ENCODE measurements at places on chromosomes 2 and 18.

- DNase-seq = no peak
These were observed 254.8 kb downstream of the CYP26B1 start for GRCh38 chr2:71892896-71893295.

- DNase-seq = no peak
These were observed 977.3 kb upstream of the ACVR2A start for GRCh38 chr2:146867477-146867986.

GRCh38 chr18:56086786-56087185 is 498.8 kb upstream of the TCF4 start:
- no peak for DNase-seq

- no peak for DNase-seq
These were observed 60.9 kb upstream of the KLF7 start for GRCh38 chr2:207226671-207227061.

GRCh38 chr2:212831671-212832199 is 293.1 kb upstream of the ERBB4 start:
- no peak for DNase-seq

DNA sequence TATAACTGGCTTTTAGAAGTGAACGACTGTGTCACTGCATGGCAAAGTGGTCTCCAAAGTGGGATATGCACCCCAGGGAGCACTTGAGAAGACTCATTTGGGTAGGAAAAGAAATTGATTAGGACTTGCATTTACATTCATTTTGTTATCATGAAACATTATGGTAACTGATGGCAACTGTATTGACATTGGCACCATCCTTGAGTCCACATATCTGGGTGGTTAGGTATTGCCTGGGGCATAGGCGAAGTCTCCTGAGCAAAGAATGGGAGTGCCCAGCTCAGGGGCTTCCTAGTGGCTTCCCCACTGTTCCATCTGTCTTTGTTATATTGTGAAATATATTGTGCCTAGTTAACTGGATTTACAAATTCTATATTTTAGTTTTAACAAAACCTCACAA is 29.2 kb downstream of the SPATS2L start:
- DNase-seq = no peak

- no peak for DNase-seq
These were observed 161.5 kb upstream of the NT5C1B start for GRCh38 chr2:18750672-18751554.

- no peak for DNase-seq
These were observed 1342.7 kb upstream of the PIK3C3 start for GRCh38 chr18:40612356-40612755.

- no peak for DNase-seq
These were observed 242.5 kb downstream of the CYP26B1 start for GRCh38 chr2:71905205-71905604.

GRCh38 chr2:187988348-187988747 is 303.3 kb upstream of the GULP1 start:
- no peak for DNase-seq

DNA sequence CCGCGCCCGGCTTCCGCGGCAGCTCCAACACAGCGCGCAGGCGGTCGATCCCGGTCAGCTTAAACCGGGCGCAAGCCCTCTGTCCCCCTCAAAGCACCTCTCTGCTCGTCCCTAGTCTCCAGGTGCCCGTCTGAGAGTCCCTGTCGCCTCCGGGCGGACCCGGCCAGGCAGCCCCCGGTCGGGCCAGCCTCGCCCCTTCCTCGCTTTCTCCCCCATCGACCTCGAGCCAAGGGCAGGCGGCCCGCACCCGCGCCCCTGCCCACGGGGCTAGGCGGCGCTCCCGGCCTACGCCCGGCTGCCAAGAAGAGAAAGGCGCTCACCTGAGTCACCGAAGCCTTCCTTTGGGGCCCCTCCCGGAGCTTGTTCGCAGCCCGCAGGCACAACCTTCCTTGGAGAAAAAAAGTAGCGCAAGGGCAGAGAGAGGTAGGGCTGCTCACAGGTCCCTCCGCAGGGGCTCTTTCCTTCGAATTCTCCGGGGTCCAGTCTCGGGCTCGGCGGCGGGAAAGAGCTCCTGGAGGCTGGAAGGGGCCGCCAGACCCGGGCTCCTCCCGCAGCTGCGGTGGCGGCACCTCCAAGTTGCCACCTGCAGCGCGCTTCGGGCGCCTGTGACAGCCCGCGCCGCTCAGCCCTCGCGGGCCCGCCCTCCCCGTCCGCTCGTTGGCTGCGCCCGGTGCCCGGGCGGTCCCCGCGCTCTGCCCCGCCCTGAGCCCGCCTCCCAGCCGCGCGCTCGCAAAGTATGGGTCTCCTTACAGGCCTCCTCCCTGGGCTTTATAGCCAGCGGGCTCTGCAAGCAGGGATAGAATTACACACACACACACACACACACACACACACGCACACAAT is 86.5 kb upstream of the EPB41L3 start:
- DNase-seq = no peak

DNA sequence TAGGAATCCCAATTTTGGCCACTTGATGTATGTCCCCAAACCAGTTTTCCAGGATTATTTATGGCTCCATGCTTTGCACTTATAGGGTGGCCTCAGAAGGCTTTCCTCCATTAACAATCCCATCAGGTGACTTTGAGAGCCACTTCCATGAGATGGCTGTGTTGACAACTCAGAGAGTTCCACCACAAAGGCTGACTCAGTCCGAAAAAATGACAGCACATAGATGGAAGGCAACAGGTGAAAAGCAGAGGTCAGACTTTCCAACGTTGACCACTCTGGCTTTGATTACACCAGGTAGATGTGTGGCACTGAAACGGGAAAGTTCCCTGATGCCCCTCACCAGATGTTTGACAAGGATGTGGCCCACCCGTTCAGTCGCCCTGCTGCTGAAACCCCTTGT is 431.4 kb upstream of the TNP1 start:
- DNase-seq = no peak

DNA sequence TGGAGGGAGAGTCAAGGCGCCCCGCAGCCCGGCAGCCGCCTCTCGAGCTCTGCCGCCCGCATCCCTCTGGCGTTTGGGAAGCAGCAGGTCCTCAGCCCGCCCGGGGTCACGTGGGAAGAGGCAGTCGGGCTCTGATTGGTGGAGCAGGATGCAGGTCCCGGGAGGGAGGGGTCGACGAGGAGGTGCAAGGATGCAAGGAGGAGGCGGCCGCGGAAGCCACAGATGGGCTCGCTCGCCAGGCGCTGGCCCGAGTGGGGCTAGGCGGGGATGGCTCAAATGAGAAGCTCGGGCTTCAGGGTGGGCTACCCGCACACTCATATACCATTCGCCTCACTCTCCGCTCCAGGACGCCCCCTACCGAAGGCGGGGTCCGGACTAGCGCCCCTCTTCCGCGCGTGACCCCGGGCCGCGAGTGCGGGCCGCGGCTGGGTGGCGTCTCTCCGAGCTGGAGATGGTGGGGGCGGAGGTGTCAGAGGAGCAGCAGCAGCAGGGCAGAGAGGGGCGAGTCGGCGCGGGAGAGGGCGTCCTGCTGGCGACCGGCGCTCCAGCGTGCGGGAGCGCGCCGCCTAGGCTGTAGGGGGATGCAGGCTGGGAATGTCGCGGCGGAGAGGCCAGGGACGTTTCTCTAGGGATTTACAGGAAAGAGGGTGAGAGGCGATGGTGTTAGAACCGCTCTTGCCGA is at the start of gene TMEFF2:
TMEFF2 (minus strand) TSS at position 68 of the 682 bp plus-strand sequence. CDS start 409 bp downstream, outside the sequence.
- peak; percentile 50 for DNase-seq

DNA sequence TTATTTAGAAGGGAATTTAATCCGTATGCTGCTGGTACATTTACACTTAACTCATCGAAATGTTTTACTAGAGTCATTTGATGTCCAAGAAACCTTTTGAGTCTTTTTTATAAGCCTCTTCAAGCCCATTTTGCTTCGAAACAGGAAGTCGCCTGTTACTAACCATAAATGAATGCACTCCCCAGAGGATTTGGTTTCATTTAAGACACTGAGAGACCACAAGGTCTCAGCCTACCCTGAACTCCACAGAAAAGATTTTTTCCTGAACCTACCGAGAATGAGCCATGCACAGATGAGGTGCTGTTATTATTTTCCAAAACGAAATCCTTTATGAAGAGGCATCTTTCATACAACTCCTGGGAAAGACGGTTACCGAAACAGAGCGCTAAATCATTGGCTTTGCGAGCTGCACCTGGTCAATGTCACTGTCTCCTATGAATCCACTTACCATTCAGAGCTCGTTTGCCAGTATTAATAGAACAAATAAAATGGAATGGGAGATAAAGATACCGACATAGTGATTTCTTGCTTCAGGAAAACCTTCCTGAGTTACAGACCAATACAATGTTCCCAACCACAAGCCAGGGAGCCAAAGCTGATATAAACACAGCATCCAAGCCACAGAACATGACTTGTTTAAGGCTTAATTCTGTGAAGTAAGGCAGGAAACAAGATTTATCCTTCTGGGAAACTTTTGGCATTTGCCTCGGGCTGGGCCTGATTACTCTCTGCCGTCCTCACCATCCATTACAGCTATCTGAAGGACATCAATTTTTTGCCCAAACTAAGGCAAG is 382.1 kb downstream of the OSR1 start:
- DNase-seq = no peak

GRCh38 chr2:196144513-196145126 is 26.8 kb downstream of the STK17B start:
- DNase-seq = no peak

DNA sequence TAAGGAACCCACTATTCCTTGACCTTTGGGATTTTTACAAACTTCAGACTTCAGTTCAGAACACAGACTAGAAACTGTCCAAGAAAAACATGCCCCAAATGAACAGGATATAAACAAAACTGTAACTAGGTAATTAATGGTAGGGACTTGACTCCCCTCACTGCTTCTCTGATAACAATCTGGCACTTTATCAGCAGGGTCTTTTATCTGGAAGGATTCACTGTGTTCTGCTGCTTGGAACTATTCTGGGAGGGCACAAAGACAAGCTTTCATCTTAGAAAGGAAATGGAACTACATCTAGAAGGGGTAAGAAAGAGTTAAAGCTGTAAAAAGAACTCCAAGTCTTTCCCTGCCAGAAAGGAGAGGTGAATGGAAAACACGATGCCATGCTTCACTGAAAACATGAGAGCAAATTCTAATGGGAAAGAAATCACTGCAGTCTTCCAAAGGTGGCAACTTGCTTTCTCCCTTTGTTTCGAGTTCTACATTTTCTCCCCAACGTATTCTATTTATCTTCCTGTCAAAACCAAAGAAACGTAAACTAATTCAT is 181.2 kb downstream of the THADA start:
- no peak for DNase-seq

Measured in activated CD4-positive, CD25-positive, alpha-beta regulatory T cell treated with anti-CD3 and anti-CD28 coated beads, Interleukin-2, amount 50 U/mL, for 72 hours (primary cell).